Right ventricle myocardium superior (tissue), 1 donor: ENCODE measurements at places on chromosomes 2 and 18.

DNA sequence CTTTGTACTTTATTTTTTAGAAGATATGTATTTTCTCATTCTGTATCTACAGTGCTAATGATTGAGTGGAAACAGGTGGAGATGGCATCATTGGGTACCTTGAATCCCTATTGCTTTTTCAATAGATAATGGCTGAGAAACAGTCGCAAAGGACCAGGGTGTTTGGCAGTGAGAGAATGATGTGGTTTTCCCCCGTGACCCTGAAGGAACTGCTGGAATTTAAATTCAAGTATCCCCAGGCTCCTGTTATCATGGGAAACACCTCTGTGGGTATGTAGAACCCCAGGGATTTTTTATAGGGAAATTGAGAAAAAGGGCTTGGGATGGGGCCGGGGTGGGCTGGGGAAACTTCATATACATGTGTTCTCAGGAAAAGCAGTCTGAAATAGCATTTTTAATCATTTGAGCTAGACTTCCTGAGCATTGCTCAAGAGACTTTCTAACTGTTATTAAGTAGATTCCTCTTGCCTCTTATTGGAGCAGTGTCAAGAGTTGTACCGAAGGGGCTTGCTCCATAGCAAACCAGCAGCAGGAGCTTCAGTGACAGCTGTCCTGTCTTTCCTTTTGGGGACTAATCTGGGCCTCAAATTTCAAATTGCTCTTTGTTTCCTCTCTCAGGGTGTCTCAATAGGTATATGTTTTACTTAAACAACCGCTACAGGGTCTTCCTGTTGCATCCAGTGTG is 18.9 kb downstream of the AOX1 start:
- DNase-seq, result no peak

- peak; percentile 72 for DNase-seq
Observed at GRCh38 chr18:57737400-57738060, 65.6 kb downstream of the ATP8B1 start.

GRCh38 chr2:33291278-33292013 is 185.0 kb upstream of the RASGRP3 start:
- no peak for DNase-seq

- no peak for DNase-seq
Observed at GRCh38 chr2:51401546-51401945, 369.6 kb upstream of the NRXN1 start.

GRCh38 chr2:241064008-241064801 is 37.9 kb downstream of the MTERF4 start:
- no peak for DNase-seq

GRCh38 chr2:11101430-11101829 is 53.8 kb upstream of the SLC66A3 start:
- no peak for DNase-seq

DNA sequence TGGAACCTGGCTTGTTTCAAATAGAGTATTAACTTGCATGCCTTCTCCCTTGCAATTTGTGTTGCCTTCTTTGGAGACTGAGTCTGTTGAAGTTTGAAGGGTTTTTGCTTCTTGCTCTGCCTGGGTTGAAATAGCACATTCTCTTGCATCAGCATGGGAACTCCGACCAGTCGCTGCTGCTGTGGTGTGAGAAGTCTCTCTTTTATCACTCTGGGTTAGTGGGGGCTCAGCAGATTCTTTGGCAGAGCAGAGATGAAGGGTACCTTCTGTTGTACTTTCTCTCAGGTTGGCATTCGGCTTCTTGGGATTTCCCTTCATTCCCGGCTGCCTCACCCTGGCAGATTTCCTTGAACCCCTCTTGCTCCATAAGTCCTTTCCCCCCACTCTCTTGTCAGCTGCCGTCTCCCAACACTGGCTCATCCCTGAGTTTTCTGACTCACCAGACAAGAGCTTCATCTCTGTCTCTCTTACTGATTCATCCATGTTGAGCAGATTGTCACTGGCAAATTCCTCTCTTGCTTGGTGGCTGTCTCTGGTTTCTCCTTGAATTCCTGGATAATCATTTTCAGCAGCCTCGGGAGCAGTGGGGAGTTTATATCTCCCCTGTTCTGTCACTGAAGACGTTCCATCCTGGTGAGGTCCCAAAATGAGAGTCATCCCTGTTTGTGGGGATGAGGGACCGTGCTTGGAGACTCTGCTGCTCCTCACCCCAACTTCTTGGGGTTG is 49.9 kb downstream of the ALPK2 start:
- no peak for DNase-seq

DNA sequence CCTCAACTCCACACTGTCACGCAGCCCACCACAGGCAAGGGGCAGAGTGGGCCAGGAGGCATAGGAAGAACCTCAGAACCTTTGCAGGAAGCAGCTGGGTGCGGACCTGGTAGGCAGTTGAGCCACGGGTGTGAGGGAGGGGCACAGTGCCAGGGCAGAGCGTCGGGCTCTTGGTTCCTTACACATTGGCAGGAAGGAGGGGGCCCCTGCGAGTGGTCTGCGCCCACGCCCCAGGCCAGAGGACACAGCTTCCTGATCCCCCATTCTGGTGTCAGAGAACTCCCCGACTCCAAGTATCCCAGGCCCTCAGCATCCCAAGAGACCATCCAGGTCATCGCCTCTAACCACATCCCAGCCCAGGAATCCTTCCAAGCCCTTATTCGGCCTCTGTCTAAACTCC is 61.5 kb downstream of the TNS1 start:
- peak; percentile 55 for DNase-seq

DNA sequence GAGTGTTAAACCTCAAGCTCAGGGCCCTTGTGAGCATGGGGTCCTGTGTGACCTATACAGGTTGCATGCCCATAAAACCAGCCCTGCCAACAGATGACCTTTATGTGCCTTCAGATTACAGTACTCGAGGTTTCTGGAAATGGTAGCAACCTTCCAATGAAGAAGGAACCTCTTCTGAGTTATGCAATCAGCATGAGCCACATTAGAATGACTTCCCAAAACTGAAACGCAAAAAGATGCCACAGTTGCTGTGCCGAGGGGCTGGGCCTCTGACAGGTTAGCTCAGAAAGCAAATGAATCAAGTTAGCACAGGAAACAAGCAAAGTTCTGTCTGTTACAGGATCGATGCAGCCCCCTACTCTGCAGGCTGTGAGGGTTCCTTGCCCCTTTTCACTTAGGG is 37.7 kb downstream of the TGFA start:
- DNase-seq, result no peak

- no peak for DNase-seq
Observed at GRCh38 chr18:50277942-50278341, 3.4 kb downstream of the MBD1 start.

DNA sequence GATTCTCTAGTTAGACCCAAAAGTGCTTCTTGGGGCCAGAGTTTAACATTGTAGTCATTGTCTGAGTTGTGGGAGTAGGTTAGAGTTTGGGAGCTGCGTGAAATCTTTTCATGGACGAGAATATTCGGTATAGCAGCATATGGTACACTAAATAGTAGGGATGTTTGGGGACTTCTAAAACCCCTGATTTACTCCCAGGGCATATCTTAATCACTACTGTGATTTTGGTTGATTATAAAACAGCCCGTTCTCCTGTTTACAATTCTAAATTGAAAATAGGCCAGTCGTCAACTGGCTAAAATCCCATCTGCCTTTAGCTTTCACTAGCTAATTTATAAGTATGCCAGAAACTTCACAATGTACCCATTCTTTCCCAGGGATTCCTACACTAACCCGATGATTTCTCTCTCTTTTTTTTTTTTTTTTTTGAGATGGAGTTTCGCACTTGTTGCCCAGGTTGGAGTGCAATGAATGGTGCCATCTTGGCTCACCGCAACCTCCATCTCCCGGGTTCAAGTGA is 44.3 kb downstream of the MOB4 start:
- no peak for DNase-seq

DNA sequence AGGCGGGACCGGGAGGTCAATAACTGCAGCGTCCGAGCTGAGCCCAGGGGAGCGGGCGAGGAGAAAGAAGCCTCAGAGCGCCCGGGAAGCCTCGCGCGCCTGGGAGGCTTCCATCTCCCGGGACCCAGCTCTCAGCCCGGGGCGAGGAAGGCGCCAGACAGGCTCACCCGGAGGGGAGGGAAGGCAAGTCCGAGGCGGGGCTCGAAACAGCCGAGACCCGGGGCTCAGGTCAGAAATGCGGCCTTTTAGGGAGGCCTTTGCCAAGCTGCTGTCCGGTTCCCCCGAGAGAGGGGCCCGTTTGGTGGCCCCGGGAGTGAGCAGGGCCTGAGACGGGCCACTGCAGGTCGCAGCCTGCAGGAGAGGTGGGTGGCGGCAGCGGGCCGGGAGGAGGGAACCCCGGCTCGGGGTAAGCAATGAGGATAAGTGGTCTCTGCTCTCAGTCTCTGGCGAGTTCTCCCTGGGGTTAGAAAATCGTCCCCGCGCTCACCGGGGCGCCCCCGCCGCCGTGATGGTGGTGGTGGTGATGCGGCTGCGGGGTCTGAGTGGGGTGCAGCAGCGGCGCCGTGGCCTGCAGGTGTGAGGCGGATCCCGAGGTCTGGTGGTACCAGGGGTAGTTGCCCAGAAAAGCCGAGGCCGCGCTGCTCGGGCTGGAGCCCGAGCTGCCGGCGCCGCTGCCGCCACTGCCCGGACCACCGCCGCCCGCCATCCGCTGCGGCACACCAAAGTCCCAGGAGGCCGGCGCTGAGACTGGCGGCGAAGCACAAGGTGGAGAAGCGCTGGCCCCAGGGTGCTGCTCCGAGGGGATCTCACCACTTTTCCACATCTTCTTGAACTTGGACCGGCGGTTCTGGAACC is 2.4 kb downstream of the DLX2 start:
- no peak for DNase-seq

DNA sequence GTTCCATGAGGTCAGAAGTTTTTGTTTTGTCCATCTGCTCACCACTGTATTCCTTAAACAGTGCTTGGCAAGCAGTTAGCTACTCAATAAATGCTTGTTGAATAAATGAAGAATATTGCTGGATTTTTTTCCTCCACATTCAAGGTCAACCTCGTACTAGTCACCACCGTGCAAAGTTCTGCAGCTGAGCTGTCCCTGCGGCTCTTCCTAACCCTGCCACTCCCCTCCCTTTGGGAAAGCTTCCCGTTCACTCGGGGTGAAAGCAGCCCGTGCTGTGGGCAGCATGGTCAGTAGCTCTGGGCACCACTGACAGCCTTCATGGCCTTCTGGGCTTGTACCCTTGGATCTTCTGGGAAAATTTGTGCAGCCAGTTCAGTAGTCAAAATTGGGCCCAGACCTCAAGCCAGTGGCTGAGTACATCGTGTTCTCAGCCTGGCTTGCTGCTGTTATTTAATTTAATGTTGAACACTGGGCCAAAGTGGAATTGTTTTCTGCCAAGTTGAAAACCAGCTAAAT is 469.3 kb upstream of the RAB12 start:
- peak; percentile 68 for DNase-seq

DNA sequence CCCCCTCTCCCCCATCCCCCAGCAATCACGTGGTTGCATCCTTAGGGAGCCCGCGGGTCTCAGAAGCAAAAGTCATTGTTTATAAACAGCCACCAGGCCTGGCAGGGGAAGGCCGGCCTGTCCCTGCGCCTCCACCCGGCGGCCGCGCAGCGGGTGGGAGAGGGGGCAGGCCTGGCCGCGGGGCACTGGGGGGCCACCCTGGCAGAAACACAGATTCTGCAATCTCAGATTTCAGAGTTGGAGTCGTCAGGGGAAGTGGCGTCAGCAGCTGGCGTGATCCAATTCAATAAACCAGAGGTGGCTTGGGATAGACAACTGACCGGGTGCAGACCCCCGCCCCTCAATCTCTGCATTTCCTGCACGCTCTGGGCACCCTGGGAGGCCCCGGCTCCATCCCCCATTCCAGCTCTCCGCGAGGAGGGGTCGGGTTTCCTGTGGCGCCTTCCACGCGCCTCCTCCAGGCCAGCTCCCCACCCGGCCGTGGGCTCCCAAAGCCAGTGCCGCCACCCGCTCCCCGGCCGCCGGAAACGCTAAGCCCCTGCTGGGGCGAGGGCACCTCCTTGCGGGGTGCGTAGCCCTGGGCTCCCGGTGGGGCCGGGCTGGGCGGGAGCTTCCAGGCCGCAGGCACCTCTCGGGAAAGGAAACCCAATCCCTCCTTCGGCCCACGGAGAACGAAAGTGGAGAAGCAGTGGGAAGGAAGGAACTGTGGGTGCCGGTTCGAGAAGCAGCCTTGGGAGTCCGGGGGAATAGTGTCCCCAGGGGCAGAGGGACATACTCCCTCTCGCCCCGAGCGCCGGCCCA is 1.1 kb downstream of the BIN1 start:
- no peak for DNase-seq
